ENCODE measurements at places on chromosomes 5 and 9. TPM values are rescaled to one million over a fixed set of nuclear protein-coding genes. Genes with fewer than 3 reads are reported as not detected.

PCDHGB2 gene
- total RNA-seq: 0.26 TPM

LEAP2 gene
- 0.13 TPM for total RNA-seq

NDFIP1 gene
- total RNA-seq: 16.8 TPM

SSNA1 gene
- 127 TPM for total RNA-seq

F2RL1 gene
- 25.5 TPM for total RNA-seq

SLC36A3 gene
- not detected for total RNA-seq

TAF11L10 gene
- total RNA-seq: not detected

GALNT12 gene
- 2.6 TPM for total RNA-seq

FOXD4 gene
- total RNA-seq: 0.26 TPM

LCN12 gene
- not detected for total RNA-seq

TAL2 gene
- total RNA-seq: not detected

FAM163B gene
- not detected for total RNA-seq

PDGFRB gene
- total RNA-seq: 1.6 TPM

SPINK7 gene
- total RNA-seq: 13.7 TPM

Measured in bronchial epithelial cell (primary cell).